Osteocyte (in vitro differentiated cells): ENCODE measurements at places on chromosomes 12 and 14. TPM values are rescaled to one million over a fixed set of nuclear protein-coding genes. Genes with fewer than 3 reads are reported as not detected.

SIX4 gene
- total RNA-seq = 80.0 and 80.1 TPM in 2 replicates

IAPP gene
- not detected in 2 replicates for total RNA-seq

GRCh38 chr12:58309806-58310205, 368.4 kb downstream of the ATP23 start:
- DNase-seq = no peak

DNA sequence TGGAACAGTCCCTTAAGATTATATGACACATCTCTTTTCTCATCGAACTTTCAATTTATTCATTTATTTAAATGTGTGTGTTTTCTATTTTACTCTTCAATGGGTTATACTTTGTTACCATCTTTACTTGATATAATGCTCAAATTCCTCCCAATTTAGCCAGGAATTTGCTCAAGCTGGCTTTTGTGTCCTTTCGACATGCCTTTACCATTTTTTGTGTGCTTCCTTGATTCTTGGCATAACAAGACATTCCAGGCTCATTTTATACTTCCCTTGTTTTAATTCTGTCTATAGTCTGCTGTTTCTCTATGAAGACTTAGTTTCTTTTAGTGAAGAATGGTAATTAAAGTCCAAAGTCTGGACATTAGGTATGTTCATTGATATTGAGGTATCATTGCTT, 315.8 kb downstream of the AEBP2 start:
- no peak for DNase-seq

PTGER2 gene
- total RNA-seq = 2.1 and 2.4 TPM in 2 replicates
